ENCODE measurements at places on chromosomes 1 and 21.
A peak's percentile ranks its signal among the peaks of the same experiment; 100 is the strongest.

DNA sequence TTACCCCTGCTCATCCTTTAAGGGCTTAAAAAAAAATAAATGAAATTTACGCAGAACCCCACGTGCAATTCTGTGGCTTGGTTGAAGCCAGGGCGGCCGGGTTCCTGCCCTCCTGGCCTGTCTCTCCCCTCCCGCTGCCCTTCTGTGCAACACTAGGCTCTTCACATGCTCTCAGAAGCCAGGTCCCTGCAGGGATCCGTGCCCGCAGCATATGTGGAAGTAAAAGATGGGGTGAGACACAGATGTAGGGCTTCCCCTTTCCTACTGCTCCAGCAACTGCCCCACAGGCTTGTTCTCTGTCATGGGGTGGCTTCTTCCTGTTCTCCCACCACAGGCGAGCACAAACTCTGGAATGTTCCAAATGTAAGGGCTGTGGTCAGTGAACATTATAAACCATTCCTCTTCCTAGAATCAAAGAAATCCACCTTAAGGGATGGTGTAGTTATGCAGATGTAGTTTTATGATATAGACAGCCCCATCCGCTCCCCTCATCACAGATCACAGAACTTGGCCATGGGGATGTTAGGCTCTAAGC, 535.4 kb downstream of the KIF26B start:
- no peak for DNase-seq

GRCh38 chr1:205118752-205119151, 3.0 kb downstream of the RBBP5 start:
- DNase-seq, result no peak

DNA sequence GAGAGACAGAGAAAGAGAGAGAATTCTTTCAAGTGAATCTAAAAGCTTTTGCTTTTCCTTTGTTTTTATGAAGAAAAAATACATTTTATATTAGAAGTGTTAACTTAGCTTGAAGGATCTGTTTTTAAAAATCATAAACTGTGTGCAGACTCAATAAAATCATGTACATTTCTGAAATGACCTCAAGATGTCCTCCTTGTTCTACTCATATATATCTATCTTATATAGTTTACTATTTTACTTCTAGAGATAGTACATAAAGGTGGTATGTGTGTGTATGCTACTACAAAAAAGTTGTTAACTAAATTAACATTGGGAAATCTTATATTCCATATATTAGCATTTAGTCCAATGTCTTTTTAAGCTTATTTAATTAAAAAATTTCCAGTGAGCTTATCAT, 117.6 kb downstream of the PTPRC start:
- peak; percentile 55 for DNase-seq

DNA sequence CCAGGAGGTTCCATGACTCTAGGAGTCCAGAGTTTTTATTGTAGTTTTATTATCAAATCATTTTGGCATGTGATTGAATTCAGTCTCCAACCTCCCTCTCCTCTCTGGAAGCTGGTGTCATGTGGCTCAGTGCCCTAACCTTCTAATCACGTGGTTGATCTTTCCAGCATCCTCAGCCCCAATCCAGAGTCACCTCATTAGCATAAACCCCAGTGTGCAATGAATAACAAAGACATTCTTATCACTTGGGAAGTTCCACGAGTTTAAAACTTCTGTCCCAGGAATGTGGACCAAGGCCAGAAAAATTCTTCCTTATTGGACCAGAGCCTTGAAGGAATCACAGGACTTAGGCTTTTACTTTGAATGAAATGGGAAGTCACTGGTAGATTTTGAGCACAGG, 52.2 kb downstream of the KIRREL1 start:
- DNase-seq, result no peak

- DNase-seq, result peak; percentile 85
Observed at GRCh38 chr1:20574686-20575540, 14.0 kb upstream of the CDA start.

DNA sequence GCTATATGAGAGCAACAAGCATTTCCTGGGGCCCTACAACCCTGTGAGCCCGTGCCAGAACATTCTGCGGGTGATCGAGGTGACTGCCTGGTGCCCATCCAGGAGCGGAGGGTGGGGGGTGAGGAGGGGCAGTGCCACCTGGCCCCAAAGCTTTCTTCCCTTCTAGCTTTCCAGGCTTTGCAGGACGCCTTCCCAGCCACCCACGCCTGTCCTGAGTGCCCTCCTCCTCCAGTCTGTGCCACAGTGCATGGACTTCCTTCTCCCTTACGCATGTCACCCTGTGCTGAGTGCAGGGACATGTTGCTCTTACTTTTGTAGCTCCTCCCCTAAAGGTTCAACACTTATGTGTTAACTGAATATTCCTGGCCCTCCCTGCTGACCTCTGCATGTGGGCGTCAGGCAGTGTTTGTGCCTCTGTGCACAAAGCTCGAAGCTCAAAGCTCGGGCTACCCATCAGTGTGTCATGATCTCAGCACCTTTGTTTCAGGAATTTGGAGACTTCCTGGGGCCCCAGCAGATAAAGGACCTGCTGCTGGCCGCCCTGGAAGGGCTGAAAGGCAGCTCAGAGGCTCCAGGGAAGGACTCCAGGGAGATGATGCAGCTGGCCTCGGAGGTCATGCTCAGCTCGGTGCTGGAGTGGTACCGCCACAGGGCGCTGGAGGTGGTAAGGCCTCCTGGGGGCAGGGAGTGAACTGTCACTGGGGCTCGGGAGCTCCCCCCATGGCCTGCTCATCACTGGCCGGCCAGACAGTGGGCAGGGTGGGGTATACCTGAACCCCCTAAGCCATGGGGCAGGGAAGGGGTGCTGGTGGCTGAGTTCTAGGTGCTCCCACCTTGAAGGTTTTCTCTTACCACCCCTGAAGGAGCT, 36.7 kb upstream of the TTC4 start:
- DNase-seq, result peak; percentile 58

DNA sequence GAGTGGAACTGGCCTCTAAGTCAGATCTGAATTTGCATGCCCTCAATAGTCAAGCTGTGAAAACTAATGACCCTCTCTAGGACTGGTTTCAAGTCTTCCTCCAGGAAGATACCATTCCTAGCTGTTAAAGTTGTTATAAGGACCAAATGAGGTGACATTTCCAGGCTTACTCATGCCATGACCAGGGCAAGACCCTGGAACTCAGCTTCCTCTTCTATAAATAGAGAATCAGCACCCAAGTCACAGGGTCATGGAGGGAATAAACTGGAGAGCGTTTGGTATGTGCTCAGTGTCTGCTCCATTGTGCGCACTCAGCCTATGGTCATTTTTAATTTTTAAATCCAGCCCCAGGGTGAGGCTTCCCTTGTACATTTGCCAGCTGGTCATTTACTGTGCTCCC, 2.5 kb downstream of the S100A9 start:
- DNase-seq, result no peak

GRCh38 chr1:212463565-212464285, 31.0 kb downstream of the NENF start:
- no peak for DNase-seq

GRCh38 chr1:168427051-168427450, 116.7 kb downstream of the XCL2 start:
- no peak for DNase-seq

DNA sequence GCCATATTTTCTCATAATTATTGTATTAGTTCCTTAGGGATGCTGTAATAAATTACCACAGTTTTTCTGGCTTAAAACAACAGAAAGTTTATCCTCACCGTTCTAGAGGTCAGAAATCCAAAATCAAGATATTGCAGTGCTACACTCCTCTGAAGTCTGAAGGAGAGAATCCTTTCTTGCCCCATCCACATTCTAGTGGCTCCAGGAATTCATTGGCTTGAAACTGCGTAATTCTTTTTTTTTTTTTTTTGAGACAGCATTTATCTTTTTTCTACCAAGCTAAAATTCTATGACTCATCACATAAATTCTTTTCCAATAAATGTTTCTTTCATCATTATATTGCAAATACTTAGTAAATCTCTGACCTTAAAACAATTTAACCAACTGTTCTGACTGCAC, 451.0 kb upstream of the RGS18 start:
- no peak for DNase-seq

DNA sequence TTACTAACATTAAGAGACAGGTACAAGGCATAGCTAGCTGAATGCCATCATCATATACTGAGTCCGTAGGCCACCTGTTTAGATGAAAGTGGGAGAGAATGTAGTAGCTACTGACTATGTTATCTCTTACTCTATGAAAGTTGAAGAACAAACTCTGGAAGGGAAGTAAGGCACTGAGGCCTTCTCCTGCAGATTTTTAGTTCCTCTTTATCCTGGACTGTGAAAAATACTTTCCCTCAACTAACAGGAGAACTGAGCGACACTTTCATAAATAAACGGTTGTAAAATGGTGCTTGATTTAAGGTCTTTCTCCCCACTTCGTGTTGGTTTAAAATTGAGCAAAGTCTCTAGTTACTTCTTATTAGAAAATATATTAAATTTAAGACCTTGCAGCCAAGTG, 101.9 kb downstream of the FNBP1L start:
- no peak for DNase-seq

DNA sequence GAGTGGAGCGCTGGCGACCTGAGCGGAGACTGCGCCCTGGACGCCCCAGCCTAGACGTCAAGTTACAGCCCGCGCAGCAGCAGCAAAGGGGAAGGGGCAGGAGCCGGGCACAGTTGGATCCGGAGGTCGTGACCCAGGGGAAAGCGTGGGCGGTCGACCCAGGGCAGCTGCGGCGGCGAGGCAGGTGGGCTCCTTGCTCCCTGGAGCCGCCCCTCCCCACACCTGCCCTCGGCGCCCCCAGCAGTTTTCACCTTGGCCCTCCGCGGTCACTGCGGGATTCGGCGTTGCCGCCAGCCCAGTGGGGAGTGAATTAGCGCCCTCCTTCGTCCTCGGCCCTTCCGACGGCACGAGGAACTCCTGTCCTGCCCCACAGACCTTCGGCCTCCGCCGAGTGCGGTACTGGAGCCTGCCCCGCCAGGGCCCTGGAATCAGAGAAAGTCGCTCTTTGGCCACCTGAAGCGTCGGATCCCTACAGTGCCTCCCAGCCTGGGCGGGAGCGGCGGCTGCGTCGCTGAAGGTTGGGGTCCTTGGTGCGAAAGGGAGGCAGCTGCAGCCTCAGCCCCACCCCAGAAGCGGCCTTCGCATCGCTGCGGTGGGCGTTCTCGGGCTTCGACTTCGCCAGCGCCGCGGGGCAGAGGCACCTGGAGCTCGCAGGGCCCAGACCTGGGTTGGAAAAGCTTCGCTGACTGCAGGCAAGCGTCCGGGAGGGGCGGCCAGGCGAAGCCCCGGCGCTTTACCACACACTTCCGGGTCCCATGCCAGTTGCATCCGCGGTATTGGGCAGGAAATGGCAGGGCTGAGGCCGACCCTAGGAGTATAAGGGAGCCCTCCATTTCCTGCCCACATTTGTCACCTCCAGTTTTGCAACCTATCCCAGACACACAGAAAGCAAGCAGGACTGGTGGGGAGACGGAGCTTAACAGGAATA, 4.2 kb downstream of the TFAP2E start:
- DNase-seq, result no peak

DNA sequence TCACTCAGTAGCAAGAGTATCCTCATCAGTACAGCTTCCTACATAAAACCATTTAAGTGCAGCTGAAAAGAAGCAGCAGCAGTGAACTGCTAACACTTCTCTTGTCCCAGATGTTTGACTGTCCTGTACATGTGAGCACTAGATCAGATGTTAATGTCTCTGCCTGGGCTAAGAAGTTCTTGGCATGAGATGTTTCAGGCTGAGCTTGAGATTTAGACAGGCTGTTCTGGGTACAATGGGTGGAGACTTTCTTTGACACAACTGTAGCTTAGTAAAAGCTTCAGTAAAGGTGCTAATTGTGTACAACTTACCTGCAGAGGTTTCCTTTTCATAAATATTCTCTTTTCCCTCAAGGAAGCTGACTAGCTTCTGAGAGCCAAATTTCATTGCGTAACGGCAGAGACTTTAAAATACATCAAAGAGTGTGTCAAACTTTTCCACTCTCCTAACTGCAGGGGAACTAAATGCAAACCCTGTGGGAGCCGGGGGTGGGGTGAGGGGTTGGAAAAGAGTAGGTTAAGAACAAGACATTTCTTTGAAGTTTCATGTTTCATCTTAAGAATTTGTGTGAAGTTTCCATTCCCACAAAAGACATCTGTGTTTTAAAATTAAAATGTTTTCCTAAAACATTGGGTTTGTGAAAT, 82.1 kb upstream of the CCDC190 start:
- DNase-seq, result no peak

- no peak for DNase-seq
Observed at GRCh38 chr1:52668711-52669110, 29.4 kb downstream of the COA7 start.

GRCh38 chr1:1023700-1024099, 3.8 kb downstream of the AGRN start:
- DNase-seq, result no peak

- peak; percentile 94 for DNase-seq
Observed at GRCh38 chr1:10796029-10796944, at the start of gene CASZ1. Gene CASZ1, minus strand, starts transcription at chr1:10796646. Its CDS starts 102,757 bp downstream, at chr1:10693889.

GRCh38 chr1:210707300-210708240, 378.9 kb downstream of the HHAT start:
- DNase-seq, result no peak

DNA sequence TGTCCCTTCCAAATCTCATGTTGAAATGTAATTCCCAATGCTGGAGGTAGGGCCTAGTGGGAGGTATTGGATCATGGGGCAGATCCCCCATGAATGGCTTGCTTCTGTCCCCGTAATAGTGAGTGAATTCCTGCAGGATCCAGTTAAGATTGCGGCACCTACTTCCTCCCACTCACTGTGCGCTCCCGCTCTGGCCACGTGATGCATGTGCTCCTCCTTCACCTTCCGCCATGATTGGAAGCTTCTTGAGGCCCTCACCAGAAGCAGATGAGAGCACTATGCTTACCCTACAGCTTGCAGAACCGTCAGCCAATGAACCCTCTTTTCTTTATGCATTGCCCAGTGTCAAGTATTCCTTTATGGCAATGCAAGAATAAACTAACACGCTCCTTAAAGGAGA, 14.9 kb upstream of the RAB3GAP2 start:
- no peak for DNase-seq

- no peak for DNase-seq
Observed at GRCh38 chr1:46445773-46446256, 43.8 kb upstream of the DMBX1 start.

DNA sequence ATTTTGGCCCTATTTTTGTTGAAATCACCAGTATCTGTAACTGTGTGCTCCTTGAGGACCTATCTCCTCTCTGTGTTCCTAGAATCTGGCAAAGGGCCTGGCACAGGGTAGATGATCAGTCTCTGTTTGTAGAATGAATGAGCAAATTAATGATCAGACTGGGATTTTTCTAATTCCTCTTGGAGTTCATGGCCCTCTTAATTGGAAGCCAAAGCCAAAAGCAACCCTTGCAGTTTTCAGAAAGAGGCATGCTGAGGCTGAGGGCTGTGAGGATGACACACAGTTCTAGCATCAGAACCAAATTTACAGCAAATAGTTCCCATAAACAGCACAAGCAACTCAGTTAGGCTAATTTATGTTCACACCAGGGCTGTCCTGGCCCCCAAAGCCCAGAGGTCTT, 111.1 kb upstream of the BEND5 start:
- DNase-seq, result no peak
